ENCODE measurements at places on chromosomes 7 and 10. TPM values are rescaled to one million over a fixed set of nuclear protein-coding genes. Genes with fewer than 3 reads are reported as not detected.

The TRDMT1 gene
- total RNA-seq, result 10.2 TPM

DNA sequence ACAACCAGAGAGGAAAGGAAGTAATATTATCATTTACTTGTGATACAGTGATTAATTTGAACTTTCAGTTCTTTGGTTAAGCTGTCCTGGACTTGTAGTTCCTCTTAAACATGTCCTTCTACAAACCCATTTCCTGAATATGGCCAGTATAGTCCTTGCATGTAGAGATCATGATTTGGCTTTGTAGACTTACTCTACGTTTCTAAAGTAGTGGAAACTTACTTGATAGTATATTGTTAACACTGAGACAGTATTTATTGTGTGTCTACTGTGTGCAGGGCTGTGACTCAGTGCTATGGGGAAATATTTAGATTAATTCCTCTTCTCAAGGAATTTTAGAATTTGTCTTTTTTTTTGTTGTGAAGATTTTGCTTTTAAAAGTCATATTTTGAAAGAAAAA is 109.5 kb downstream of the NRF1 start:
- DNase-seq, result no peak

DNA sequence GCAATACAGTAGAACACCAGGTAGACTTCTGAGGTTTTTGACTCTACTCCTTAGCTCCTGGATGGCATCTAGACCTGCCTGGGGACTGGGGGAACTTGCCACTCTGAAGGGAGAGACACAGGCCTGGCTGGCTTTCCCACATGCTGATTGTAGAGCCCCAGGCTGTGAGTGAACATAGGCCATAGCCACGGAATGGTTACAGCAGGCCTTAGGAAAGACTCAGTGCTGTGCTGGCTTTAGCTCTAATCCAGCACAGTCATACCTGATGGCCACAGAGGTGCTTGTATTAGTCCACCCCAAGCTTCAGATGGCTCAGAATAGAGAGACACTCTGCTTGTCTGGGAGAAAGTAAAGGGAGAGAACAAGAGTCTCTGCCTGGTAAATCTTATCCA is 35.0 kb upstream of the ARHGAP12 start:
- no peak for DNase-seq

DNA sequence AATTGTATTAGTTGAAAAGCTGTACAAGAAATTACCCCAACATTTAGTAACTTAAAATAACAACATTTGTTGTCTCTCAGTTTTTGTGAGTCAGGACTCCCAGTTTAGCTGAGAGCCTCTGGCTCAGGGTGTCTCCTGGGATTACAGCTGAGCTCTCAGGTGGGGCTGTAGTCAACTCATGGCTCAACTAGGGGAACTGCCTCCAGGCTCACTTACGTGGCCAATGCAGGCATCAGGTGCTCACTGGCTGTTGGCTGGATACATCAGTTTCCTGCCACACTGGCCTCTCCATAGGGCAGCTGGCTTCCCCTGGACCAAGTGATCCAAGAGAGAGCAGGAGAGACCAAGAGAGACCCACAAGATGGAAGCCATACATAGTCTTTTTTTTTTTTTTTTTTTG is 17.5 kb downstream of the CCNY start:
- no peak for DNase-seq

DNA sequence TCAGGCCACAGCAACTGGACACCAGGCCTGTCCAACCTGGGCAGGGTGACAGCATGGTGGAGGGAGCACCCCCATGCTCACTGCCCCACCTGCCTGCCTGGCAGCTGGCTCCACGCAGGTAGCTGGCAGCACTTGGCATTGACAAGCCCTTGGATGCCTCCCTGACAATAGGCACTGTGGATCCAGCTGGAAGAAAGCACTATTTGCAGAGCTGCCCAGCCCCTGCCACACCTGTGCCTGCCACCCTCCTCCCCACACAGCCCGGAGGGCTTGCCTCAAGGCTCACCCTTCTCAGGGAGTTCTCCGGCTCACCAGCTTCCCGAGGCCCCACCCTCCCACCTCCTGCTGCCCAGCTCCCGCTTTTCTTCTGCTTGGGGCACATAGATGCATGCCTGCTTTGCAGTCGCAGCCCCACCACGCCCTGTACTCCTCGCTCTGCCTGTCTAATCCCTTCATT is 160.1 kb downstream of the NEURL1 start:
- no peak for DNase-seq

DNA sequence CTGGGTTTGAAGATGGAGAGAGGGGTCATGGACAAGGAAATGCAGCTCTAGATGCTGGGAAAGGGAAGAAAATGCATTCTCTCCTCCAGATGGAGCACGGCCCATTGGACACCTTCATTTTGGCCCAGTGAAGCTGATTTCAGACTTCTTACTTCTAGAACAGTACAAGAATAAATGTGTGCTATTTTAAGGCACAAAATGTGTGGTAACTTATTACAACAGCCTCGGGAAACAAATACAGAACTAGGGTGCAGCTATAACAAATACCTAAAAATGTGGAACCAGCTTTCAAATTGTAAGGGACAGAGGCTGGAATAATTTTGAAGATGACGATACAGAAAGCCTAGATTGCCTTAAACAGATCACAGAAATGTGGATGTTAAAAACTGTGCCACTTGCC is 54.1 kb downstream of the CYTH3 start:
- DNase-seq, result no peak

The ITIH2 gene
- total RNA-seq, result 0.66 TPM

DNA sequence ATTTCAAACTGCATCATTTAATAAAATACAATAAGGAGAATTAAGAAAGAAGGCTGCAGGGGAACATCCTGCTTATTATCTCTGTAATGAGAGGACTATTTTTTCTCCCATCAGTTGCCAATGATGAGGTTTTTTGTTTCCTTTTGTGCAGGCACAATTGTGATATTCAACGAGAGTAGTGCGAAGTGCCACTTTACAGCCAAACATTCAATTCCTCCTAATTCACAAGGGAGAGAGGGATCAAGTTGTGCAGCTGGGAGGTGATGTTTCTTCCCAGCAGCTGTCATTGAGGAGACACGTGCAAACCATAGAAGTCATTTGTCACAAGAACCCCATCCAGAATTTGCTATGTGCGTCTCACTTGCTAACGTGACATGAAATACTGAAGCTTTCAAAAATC is 81.6 kb upstream of the ICA1 start:
- no peak for DNase-seq

DNA sequence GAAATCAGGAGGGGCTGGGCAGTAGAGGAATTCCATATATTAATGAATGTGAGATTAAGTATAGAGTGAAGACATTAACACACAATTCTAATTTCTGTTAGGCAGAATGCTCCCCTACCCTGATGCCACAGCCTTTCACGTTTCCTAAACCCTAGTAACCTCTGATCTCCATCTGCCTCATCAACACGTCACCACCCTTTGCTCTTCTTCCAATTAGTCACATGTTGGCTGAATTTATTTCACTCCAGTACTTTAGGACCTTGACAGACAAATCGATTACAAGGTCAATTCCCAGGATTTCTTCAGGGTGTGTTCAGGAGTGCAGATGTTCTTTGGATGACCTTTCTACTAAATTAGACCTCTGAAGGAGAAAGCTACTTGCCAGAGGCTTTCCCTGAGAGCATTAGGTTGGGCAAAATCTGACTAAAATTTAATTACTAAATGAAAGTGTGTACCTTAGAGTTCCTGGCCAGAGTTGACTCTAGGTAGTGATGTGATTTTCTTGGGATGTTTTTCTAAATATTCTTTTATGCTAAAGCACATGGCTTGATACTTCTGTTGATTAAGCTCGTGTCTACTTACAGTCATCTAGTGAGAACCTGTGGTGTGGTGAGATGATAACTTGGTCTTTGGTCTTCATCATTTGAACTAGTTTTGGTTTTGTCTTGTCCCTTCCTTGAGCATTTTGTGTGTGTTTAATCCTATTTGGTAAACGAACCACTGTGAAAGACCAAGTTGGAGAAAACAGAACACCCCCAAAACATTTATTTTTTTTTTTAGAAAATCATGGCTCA is 12.7 kb downstream of the AGR2 start:
- DNase-seq, result no peak

DNA sequence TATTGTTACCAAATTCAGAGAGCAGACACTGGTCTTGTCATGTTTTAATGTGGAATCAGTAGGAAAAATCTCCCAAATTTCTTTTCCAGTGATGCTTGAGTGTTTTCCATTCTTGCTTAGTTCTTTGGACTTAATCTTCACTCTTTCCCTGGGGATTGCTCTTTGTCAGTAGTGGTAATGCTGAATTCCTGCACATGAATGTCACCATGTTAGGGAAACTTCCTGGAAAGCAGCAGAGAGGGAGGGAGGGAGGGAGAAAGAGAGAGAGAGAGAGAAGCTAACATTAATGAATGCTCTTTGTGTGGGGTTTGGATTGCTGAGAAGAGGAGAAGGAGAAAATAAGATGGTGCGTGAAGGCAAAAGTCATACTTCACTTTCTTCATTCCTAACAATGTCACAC is 295.3 kb upstream of the COBL start:
- no peak for DNase-seq

DNA sequence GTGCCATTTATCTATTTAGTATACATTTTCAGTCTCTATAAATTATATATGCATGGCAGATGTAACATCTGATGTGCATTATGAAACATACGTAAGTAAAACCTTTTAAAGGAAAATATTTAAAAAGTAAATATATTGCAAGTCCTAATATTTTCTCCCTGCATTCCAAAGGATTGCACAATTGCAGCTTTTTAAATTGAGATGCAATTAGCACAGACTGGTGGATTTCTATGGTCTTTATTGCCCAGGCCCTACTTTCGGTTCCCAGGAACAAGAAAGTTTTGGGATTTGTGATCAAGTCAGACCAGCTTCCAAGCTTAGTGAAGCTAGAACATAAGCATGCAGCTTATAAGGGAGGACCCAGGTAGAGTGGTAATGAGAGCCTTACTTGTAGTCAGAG is 337.8 kb downstream of the NRG3 start:
- no peak for DNase-seq

- DNase-seq, result no peak
Observed at GRCh38 chr7:30627026-30627425, 32.3 kb downstream of the GARS1 start.

- DNase-seq, result no peak
Observed at GRCh38 chr7:25876092-25876491, 275.9 kb upstream of the NFE2L3 start.

DNA sequence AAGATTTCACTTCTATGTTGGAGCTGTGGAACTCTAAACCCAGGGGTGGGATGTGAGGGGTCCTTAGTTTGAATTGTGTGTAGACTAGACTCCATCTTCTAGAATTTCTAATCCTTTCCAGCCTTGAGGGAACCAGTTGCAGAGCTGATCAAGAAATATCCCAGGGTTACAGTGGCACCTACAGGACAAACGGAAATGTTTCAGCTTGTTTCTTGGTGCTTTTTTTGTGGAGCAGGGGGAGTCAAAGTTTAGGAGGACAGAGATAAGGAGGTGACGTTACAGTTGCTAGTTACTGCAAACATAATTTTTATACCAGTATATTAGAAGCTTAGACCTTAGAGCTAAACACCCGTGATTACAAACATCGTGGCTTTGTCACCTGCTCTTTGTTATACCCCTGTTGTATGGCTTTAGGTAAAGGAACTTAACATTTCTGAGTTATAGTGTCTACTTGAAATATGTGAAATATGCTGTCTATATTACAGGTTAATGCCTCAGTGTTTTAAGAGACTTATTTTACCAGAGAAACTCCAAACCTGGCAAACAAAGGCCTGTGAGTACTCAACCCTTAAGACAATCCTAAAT is 84.5 kb upstream of the DYNC1I1 start:
- peak; percentile 45 for DNase-seq

The MLXIPL gene
- total RNA-seq, result 11.8 TPM

GRCh38 chr7:74070619-74070921 is 13.0 kb upstream of the LIMK1 start:
- DNase-seq, result no peak

- no peak for DNase-seq
Observed at GRCh38 chr10:71005337-71006305, 117.3 kb upstream of the PCBD1 start.

DNA sequence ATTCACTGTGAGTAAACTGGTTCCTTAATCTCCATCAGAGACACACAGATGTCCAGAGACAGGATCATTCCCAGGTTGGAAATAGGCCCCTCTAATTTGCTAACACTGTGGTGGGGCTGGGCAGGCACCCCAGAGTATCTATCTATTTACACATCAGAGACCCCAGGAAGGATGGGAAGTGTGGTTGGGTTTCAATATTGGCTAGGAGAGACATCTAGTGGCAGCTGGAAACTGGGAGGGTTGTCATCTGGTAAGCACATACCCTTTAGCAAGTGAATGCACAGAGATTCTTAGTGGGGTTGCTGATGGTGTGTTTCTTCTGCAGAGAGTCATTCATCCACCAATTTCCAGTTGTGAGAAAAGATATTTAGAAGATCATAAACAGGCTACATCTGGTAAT is 36.0 kb upstream of the NRG3 start:
- DNase-seq, result no peak

Measured in K562 (cell line).